ENCODE measurements at places on chromosomes 13 and 19. TPM values are rescaled to one million over a fixed set of nuclear protein-coding genes. Genes with fewer than 3 reads are reported as not detected.

ZNF221 gene
- total RNA-seq = 0.49 TPM

FXYD1 gene
- total RNA-seq = not detected

ATP4A gene
- total RNA-seq = not detected

LGI4 gene
- 0.27 TPM for total RNA-seq
